T-helper 17 cell (primary cell): ENCODE measurements at places on chromosomes 5 and 9. TPM values are rescaled to one million over a fixed set of nuclear protein-coding genes. Genes with fewer than 3 reads are reported as not detected.
A peak's percentile ranks its signal among the peaks of the same experiment; 100 is the strongest.

DNA sequence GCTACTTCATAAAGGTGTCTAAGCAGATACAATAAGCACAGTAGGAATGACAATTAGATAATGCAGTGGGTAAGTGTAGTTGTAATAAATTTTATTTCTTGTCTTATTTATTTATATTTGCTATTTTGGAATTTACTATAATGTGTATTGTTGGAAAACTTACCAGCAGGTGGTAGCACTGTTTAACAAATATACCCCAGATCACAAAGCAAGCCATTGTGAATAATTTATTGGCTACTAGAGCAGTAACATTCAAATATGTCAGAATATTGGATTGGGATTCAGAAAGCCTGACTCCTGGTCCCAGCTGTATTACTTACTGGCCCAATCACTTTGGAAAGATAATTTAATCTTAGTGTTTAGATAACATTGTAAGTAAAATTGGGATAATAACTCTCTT lies 78.0 kb downstream of the ISOC1 start:
- no peaks in the 10 kb centered on the region for H3K4me1 ChIP-seq
- H3K27ac ChIP-seq, result no peak overlapping the region

DNA sequence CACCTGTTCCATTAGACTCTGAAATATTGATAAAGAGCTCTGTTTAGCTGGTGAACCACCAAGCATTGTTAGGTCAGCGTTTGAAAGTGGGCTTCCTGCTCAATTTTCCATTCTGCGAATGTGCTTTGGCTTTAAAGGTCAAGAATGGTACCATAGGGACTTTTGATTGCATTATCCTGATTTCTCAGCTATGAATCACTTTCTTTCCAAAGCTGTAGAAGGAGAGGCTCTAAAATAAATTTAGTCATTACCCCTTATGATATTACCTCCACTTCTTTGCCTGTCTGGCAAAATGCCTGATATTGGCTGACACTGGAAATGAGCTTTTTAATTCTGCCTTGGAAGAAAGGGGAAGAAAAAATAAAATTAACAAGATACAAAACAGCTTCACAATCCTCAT lies 237.2 kb upstream of the CTNND2 start:
- DNase-seq, result no peak
- H3K27ac ChIP-seq, result no peak overlapping the region
- H3K4me3 ChIP-seq, result no peak overlapping the region
- no peaks in the 10 kb centered on the region for H3K36me3 ChIP-seq
- no peaks in the 10 kb centered on the region for H3K27me3 ChIP-seq
- H3K4me1 ChIP-seq, result no peaks in the 10 kb centered on the region

DNA sequence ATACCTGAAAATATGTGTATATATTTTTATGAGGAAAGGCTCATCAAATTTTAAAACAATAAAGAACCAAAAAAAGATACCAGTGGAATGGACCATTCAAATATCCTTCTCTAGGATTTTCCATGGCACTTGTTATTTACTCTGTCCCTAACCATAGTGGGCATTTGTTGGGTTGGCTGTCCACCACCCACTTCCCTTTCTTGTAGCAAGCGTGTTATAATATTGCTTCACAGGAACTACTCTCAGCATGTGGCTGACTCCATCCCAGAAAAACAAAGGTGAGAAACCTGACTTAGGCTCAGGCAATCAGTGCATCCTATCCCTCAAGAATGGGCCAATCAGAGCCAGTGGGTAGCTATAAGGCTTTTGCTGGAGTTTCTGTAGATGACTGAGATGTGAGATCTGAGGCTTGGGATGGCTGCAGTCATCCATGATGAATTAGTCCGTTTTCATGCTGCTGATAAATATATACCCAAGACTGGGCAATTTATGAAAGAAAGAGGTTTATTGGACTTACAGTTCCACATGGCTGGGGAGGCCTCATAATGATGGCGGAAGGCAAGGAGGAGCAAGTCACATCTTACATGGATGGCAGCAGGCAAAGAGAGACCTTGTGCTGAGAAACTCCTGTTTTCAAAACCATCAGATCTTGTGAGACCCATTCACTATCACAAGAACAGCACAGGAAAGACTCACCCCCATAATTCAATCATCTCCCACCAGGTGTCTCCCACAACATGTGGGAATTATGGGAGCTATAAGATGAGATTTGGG lies 17.2 kb downstream of the C5orf63 start:
- peaks cover 5% of the 10 kb centered on the region for H3K4me1 ChIP-seq
- no peak overlapping the region for H3K4me3 ChIP-seq
- no peaks in the 10 kb centered on the region for H3K27me3 ChIP-seq

- H3K27ac ChIP-seq, result no peak overlapping the region
- peaks cover 11% of the 10 kb centered on the region for H3K27me3 ChIP-seq
- no peak overlapping the region for H3K4me3 ChIP-seq
- peaks cover 6% of the 10 kb centered on the region for H3K4me1 ChIP-seq
- DNase-seq, result no peak
- H3K36me3 ChIP-seq, result no peaks in the 10 kb centered on the region
These were observed 204.9 kb downstream of the MCTP1 start for GRCh38 chr5:95080030-95080429.

DNA sequence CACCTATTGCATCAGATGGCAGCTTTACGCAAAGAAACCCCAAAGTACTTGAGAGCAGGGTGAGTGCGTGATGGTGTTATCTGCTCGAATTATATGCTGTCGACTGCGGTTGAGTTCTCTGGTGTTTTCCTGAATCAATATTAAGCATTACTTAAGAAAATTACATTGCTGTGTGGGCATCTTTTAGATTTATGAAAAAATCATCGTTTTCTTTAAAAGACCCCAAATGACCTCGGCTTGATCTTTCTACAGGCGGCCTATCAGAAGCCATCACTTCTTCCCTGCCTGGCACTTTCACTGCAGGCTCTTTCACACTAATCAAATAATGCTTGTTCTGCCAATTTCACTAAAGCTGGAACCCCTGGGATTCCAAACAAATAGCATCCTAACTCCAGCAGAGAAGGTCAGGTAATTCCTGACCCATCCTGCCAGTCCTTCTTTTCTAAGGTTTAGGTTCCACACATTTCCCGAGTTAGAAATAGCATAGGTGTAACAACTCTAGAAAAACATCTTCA lies 1.7 kb downstream of the UBE2QL1 start:
- peaks cover 5% of the 10 kb centered on the region for H3K4me1 ChIP-seq
- H3K4me3 ChIP-seq, result peak overlapping the region; percentile 90

- no peaks in the 10 kb centered on the region for H3K4me1 ChIP-seq
- no peaks in the 10 kb centered on the region for H3K27me3 ChIP-seq
- H3K27ac ChIP-seq, result no peak overlapping the region
- DNase-seq, result no peak
- H3K36me3 ChIP-seq, result peaks cover 11% of the 10 kb centered on the region
- H3K4me3 ChIP-seq, result no peak overlapping the region
These were observed 18.8 kb downstream of the ACTL7A start for GRCh38 chr9:108880738-108881316.

- H3K4me1 ChIP-seq, result peaks cover 54% of the 10 kb centered on the region
- no peak for DNase-seq
- H3K27ac ChIP-seq, result peak overlapping the region; percentile 97
- peaks cover 14% of the 10 kb centered on the region for H3K36me3 ChIP-seq
- no peak overlapping the region for H3K4me3 ChIP-seq
These were observed 61.9 kb downstream of the PIK3R1 start for GRCh38 chr5:68277431-68277830.

GRCh38 chr5:1321576-1321975 lies 23.3 kb downstream of the CLPTM1L start:
- H3K36me3 ChIP-seq, result peaks cover 10% of the 10 kb centered on the region
- no peak for DNase-seq
- H3K27ac ChIP-seq, result no peak overlapping the region
- no peaks in the 10 kb centered on the region for H3K27me3 ChIP-seq
- H3K4me3 ChIP-seq, result no peak overlapping the region

DNA sequence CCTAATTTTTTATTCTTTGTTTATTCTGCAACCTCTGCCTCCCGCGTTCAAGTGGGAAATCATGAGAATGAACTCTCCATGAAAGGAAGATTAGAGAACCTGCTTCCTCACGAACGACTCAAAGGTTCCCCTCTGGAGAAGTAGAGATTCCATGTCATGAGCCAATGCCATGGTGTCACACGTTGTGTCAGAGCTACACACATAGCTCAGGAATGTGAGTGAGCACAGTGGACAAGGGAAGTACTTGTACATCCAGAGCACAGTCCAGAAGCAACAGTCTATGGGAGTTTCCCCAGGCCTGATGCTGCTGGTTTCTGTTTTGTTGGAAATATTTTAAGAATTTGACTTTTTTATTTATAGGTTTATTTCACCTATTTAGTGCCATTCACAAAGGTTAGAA lies 26.8 kb upstream of the PPP2CA start:
- peaks cover 13% of the 10 kb centered on the region for H3K27me3 ChIP-seq
- DNase-seq, result no peak
- no peak overlapping the region for H3K27ac ChIP-seq
- no peak overlapping the region for H3K4me3 ChIP-seq
- H3K4me1 ChIP-seq, result no peaks in the 10 kb centered on the region

DNA sequence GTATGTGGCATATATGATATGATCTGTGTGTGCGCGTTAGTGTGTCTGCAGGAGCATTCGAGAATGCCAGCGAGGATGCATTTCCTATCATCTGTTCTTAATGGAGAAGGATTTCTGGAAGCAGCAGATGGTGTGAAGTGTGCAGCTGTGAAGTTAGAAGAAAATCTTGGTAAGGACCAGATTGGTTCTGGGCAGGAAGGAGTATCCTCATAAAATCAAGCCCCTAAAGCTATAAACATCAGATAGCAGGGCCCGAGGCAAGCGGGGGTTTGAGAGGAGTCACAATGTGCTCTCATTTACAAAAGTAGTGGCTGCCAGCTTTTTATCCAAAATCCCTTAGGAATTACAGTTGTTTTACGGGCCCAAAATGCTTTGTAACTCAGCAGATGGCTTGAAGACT lies 40.0 kb downstream of the DAPK1 start:
- no peak overlapping the region for H3K4me3 ChIP-seq
- H3K4me1 ChIP-seq, result peaks cover 10% of the 10 kb centered on the region
- H3K27me3 ChIP-seq, result no peaks in the 10 kb centered on the region
- no peak for DNase-seq

- peaks cover 16% of the 10 kb centered on the region for H3K4me1 ChIP-seq
- no peaks in the 10 kb centered on the region for H3K27me3 ChIP-seq
- H3K27ac ChIP-seq, result peak overlapping the region; percentile 2
- no peak for DNase-seq
These were observed 30.5 kb upstream of the HK3 start for GRCh38 chr5:176929654-176930053.

- peak overlapping the region; percentile 56 for H3K4me3 ChIP-seq
- no peak for DNase-seq
- peaks cover 26% of the 10 kb centered on the region for H3K4me1 ChIP-seq
- H3K27ac ChIP-seq, result no peak overlapping the region
- peaks cover 58% of the 10 kb centered on the region for H3K27me3 ChIP-seq
These were observed 1.4 kb downstream of the EFNA5 start for GRCh38 chr5:107669096-107670031.

DNA sequence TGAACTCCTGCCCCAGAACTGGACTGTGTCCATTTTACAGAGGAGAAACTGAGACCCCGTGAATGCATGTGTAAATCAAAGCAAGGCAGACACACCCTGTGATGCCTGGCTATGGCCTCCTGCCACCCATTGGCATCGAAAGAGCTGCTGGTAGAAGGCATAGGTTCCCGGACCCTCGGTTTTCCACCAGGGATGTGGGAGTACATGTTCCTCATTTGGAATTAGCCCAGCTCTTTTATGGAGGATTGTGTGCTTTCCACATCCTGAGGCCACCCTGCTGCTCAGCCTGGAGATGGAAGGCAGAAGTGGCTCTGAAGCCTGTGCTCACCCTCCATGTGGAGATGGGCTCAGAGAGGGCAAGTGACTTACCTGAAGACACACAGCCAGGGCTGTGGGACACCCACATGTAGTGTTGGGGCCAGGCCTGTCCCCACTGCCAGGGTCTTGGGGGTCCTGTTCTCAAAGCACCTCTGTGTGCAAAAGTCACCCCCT lies 2.8 kb downstream of the SUSD3 start:
- H3K4me1 ChIP-seq, result peaks cover 61% of the 10 kb centered on the region
- H3K36me3 ChIP-seq, result no peaks in the 10 kb centered on the region
- no peak for DNase-seq
- no peaks in the 10 kb centered on the region for H3K27me3 ChIP-seq
- peak overlapping the region; percentile 100 for H3K27ac ChIP-seq

- H3K4me3 ChIP-seq, result no peak overlapping the region
- DNase-seq, result no peak
- no peaks in the 10 kb centered on the region for H3K4me1 ChIP-seq
- no peaks in the 10 kb centered on the region for H3K36me3 ChIP-seq
These were observed 375.5 kb downstream of the PDE4D start for GRCh38 chr5:59517926-59518585.

- H3K27me3 ChIP-seq, result peaks cover 68% of the 10 kb centered on the region
- H3K36me3 ChIP-seq, result peaks cover 2% of the 10 kb centered on the region
- no peak for DNase-seq
These were observed 975 bp downstream of the OCLN start for GRCh38 chr5:69493396-69494133.

DNA sequence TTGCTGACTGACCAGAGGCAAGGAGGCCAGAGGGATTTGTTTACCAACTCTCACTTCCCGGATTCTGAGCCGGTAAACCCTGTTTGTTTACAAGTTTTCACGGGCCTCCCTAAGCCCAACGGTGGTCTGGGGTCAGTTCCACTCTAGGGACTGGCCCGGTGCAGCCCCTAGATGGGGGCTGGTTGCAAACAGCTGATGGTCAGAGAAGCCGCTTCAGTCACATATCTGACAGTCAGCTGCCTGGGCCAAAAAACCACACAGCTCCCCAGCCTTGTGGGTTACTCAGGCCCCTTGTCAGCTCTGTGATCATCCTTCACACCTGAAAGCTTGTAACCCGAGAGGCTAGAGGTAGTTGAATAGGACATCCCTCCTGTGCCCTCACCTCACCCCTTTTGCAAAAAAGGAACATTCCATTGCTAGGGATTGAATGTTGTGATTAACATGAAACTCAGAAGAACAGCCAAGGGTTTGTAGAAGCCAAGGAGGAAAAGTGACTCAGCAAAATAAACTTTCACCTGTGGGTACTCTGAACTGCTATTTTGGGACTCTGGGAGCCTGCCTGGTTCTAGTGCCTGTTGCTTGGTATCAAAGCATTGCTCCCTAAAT lies 40.4 kb downstream of the SAR1B start:
- no peak for DNase-seq
- peaks cover 6% of the 10 kb centered on the region for H3K4me1 ChIP-seq
- H3K4me3 ChIP-seq, result no peak overlapping the region
- no peaks in the 10 kb centered on the region for H3K36me3 ChIP-seq
- H3K27ac ChIP-seq, result peak overlapping the region; percentile 19
- no peaks in the 10 kb centered on the region for H3K27me3 ChIP-seq

DNA sequence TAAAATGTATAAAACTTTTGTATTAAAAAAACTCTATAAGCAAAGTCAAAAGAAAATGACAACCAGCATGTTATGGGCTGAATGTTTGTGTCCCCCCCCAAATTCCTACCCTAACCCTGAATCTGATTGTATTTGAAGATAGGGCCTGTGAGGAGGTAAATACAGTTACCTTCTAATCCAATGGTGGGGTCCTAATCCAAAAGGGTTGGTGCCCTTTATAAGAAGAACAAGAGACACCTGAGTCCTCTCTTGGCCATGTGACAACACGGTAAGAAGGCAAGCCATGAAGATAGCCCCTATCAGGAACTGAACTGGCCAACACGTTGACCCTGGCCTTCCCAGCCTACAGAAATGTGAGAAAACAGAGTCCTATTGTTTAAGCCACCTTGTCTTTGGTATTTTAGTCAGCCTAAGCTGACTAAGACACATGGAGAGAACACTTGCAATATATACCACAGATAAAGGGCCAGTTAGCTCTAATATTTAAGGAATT lies 49.7 kb upstream of the AKNA start:
- H3K27me3 ChIP-seq, result peaks cover 5% of the 10 kb centered on the region
- no peak overlapping the region for H3K27ac ChIP-seq
- no peak for DNase-seq
- no peaks in the 10 kb centered on the region for H3K36me3 ChIP-seq

The SH3TC2 gene
- total RNA-seq, result 5.6 TPM

The SPDL1 gene
- 6.0 TPM for total RNA-seq

The MORN5 gene
- total RNA-seq, result not detected

The SOHLH1 gene
- total RNA-seq, result not detected
